ENCODE measurements at places on chromosomes 4 and X. TPM values are rescaled to one million over a fixed set of nuclear protein-coding genes. Genes with fewer than 3 reads are reported as not detected.

The CENPVL2 gene
- not detected for total RNA-seq

The FDCSP gene
- total RNA-seq: not detected

The HNRNPDL gene
- 461 TPM for total RNA-seq

The POU3F4 gene
- not detected for total RNA-seq

The FREM3 gene
- total RNA-seq: not detected

The GYPE gene
- total RNA-seq: not detected

The SPANXA2 gene
- total RNA-seq: not detected

The HMX1 gene
- total RNA-seq: not detected

The PCYT1B gene
- total RNA-seq: not detected

The OPN1MW3 gene
- total RNA-seq: not detected

The CXCL8 gene
- 9.9 TPM for total RNA-seq

The MGAT4D gene
- total RNA-seq: not detected

The AADAT gene
- not detected for total RNA-seq

The KCNE5 gene
- not detected for total RNA-seq

The H2BW2 gene
- total RNA-seq: not detected

The FAM9C gene
- total RNA-seq: not detected

The PLS3 gene
- 0.45 TPM for total RNA-seq

The NAA11 gene
- not detected for total RNA-seq

The MAP7D2 gene
- total RNA-seq: 0.11 TPM

The MAGEA8 gene
- not detected for total RNA-seq

The RIPPLY1 gene
- not detected for total RNA-seq

The ARHGAP36 gene
- not detected for total RNA-seq
